Fibroblast of skin of back (primary cell): ENCODE measurements at places on chromosomes 13 and 19.

GRCh38 chr19:7294558-7295212, 471 bp upstream of the INSR start:
- DNase-seq = peak; percentile 53

DNA sequence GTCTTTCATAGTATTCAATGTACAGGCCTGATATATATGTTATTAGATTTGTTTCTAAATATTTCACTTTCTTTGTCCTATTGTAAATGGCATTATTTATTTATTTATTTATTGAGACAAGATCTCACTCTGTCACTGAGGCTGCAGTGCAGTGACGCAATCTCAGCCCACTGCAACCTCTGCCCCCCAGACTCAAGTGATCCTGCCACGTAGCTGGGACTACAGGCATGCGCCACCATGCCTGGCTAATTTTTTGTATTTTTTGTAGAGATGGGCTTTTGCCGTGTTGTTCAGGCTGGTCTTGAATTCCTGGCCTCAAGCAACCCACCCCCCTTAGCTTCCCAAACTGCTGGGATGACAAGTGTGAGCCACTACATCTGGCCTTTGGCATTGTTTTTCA, 5.4 kb upstream of the GAS6 start:
- no peak for DNase-seq

GRCh38 chr13:21054313-21054712, 7.1 kb downstream of the LATS2 start:
- no peak for DNase-seq

GRCh38 chr13:20475927-20476691, 49.5 kb downstream of the CRYL1 start:
- DNase-seq = no peak

DNA sequence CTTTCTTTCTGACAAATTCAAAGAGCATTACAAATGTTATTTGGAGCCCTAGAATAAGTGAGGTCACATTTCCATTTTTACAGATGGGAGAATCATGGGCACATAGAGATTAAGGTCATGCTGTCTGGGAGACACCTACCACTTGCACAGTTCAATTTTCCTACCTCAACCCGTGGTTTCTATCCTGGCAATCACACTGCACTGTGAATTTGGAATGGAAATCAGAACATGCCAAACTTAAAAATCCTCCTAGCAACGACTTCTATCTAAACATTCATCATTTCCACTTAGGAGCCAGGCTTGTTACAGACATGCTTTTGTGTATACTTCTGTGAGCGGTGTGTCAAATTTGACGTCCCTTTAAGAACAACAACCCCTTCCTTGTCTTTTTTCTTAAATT, 251.5 kb downstream of the DNAJC15 start:
- DNase-seq = no peak

DNA sequence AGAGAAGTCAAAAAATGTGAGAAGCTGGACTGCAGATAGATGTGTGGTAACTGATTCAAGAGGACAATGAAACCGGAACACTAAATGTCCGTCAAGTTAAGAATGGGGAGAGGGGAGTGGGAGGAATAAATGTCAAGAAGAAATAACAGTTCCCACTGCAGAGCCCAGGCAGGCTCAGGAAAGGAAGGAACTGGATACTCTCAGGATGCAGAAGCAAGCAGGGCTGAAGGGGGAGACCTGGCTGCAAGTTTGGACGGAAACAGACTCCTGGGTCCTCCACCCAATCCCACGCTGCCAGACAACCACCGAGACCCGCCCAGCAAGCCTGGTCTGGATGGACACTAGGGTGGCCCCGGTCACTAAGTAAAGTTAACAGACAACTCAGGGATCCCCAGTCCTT, 18.1 kb downstream of the TUBGCP3 start:
- no peak for DNase-seq

GRCh38 chr19:16537111-16537510, 5.1 kb downstream of the CHERP start:
- no peak for DNase-seq

- DNase-seq = no peak
These were observed 297.2 kb downstream of the DCT start for GRCh38 chr13:94182185-94182761.

DNA sequence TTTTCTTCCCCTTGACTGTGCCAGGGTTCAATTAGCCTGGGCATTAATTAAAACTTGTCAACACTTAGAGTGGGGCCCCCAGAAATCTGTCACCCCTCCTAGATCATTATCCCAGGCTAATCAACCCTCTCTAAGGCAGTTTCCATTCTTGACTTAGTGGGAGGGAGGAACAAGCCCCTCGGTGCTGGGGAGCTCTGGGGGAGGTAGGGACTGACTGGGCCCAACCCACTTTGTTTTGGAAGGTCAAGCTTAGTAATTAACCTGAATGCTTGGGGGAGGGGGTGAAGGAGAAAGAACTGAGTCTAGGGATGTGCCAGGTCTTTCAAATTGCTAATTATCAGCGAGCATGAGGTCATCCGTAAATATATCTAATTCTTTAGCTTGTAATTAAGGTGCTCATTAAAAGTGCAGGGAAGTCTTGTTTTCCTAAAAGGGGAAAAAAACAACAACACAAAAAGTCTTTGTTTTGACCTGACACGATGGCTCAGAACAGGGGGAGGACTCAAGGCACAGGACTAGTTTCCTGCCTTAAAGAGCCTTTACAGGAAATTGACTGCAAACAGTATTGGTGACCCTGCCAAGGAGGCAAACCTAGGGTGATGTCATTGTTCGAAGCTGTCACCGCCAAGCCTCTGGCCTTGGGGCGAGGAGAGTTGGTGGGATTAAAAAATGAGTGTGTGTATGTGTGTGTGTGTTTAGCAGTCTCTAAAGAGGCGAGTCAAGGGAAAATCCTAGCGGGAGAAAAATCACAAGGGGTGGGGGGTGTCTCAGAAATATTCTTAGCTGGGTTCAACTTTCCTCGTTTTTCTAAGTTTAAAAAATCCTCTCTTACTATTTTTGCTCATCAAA, 19.4 kb downstream of the ACTN4 start:
- peak; percentile 96 for DNase-seq

DNA sequence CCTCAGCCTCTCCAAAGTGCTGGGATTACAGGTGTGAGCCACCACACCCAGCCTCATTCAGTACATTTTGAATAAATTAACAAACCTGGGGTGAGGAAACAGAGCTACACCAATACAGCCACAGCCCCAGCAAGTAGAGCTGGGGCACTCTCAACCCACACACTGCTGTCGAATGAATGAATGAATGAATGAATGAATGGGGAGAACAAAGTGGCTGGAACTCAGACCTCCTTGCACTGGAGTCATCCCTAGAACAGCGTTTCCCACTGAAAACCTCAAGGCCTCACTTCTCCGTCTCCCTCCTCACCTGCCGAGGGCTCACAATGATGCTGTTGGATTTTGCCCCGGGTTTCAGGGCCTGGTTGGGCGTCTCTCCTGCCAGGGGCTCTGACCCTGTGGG, 2.8 kb downstream of the ERCC1 start:
- no peak for DNase-seq

- no peak for DNase-seq
These were observed 4.6 kb downstream of the RGL3 start for GRCh38 chr19:11414544-11414943.

DNA sequence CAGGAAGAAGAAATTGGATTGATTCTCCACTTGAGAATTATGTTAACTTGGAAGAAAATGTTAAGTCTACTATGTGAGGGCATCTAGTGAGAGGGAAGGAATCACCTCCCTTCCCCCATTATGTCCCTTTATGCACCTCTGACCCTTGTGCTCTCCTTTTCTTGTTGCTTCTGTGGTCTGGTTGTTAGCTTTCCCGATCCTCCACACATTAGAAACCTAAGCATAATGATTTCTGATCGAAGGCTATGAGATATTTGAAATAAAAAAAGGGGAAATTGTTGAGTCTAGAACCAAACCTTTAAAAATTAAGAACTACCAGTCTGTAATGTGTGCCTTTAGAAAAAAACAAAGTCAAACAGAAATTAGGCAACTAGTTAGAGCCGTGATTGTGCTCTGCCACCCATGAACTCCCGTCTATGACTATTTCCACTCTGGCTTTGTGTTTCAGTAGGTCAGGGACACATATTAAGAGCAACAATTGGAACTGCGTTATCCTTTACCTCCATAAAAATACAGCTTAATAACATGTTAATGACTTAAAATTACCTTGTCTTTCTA, 463 bp upstream of the GPC6 start:
- no peak for DNase-seq

- no peak for DNase-seq
These were observed 7.7 kb upstream of the IRS2 start for GRCh38 chr13:109794095-109794494.

DNA sequence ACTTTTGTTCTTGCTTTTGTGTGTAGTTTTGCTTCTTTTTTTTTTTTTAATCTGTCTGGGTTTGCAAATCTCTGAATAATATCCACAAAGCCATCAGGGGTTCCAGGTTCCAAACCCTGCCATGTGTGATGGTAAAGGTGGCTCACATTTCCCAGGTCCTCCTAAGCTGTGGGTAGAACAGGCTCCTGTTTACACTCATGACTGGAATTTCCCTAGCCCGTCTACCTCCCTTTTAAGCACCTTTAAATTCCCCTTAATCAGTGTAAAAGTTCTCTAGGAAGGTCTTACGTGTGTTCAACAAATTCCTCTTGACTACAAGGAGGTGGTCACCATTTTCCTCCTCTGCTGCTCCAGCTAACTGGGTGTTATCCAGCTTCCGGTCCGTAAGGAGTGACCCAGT, 62.8 kb downstream of the EFNB2 start:
- no peak for DNase-seq

DNA sequence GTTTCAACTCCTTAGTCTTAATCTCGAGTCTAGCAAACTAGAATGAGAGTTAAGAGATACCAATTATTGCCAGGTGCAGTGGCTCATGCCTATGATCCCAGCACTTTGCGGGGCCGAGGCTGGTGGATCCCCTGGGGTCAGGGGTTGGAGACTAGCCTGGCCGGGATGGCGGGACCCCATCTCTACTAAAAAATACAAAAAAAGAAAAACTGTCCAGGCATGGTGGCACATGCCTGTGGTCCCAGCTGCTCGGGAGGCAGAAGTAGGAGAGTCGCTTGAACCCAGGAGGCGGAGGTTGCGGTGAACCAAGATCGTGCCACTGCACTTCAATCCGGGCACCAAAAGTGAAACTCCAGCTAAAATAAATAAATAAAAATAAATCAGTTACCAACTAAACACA, 1119.5 kb upstream of the ATXN8OS start:
- no peak for DNase-seq

DNA sequence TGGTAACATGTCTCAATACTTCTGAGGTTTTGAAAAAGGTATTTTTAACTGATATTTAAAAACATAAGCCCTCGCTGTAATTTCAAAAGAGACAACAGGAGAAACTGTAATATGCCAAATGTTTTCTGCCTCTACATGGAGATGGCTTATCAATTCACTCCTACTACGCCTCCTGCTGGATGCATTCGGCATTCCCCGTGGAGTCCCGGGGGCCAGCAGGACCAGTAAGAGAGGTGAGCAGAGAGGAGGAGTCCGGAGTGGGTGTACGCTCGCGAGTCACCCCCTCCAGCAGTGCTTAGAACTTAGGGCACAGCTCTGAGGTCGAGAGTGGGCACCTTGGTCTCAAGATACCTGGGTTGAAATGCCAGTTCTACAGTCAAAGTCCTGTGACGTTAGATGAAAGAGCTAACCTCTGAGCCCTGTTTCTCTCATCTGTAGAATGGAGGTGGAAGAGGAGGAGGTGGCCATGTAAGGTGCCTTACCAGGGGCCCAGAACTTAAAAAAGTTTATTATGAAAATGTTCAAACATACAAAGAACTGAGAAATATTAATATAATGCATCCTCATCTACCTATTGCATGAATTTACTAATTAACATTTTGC, 110.2 kb downstream of the STK24 start:
- peak; percentile 53 for DNase-seq

DNA sequence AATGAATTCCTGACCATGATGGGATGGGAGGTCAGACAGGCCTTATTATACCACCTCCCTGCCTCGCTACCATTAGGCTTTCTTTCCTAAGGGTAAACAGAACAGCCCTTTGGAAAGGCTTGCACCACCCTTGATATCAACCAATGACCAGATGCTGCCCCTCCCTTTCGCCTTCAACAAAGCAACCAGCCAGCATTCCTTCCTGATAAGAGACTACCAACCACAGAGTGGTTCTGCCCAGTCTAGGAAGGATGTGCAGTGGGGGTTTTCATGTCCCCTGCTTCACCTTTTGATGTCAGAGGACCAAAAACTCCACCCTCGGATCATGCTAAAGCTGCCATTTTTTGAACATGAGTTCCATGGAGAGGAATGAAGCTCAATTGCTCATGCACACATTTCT, 21.7 kb downstream of the TEX30 start:
- DNase-seq = no peak

- DNase-seq = no peak
These were observed 394.7 kb upstream of the DACH1 start for GRCh38 chr13:72261732-72262131.

DNA sequence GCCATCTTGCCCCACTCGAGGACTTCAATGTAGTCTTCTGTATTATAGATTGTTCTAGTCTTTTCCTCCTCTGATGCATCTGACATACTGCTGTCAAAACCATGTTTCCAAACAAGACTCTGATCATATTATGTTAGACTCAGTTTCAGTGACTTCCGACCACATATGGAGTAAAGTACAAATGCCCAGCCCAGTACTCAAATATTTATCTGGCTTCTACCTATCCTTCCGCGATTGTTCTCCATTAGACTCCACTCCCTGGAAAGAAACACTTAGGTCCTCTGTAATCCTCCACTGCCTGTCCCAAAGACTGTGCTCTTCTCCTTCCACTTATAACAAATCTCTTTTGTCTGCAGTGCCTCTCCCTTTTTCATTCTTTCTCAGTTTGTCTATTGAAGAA, 439.5 kb downstream of the EFNB2 start:
- DNase-seq = no peak

- no peak for DNase-seq
These were observed 6.2 kb downstream of the ZNF708 start for GRCh38 chr19:21323000-21323399.

- no peak for DNase-seq
These were observed 50.6 kb upstream of the MTIF3 start for GRCh38 chr13:27500806-27501534.

DNA sequence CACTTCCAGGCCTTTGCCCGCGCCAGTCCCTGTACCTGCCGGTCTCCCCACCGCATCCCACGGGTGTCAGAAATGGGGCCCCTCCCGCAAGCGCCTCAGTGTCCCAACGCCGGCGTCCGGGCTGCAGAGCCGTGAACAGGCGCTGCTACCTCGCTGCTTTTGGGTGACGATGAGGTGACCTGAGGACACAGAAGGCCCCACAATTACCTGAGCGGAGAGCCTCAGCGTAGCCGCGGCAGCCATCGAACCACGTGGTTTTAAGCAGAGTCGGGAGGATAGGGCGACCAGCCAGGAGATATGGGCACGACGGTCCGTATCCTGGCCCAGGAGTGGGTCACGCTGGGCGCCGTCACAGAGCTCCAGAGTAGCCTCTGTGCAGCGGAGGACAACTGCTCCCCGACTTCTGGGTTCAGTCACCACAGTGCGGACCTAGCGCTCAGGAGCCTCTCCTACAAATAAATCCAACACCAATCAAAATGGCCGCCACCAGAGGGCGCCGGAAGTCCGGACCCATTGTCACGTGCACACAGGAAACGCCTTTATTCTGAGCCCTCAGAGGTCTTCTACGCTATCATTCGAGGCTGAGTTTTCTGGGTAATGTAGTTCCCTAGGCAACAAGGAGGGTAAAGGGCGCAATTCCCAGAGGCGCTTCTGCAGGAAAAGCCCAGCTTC, at the start of gene ZNF814:
Gene ZNF814, minus strand, starts transcription at position 478 of the 672 bp plus-strand sequence. Its CDS starts 235 bp downstream, at position 243.
- DNase-seq = peak; percentile 90
